ENCODE measurements at places on chromosomes 2 and 18.
A peak's percentile ranks its signal among the peaks of the same experiment; 100 is the strongest.

DNA sequence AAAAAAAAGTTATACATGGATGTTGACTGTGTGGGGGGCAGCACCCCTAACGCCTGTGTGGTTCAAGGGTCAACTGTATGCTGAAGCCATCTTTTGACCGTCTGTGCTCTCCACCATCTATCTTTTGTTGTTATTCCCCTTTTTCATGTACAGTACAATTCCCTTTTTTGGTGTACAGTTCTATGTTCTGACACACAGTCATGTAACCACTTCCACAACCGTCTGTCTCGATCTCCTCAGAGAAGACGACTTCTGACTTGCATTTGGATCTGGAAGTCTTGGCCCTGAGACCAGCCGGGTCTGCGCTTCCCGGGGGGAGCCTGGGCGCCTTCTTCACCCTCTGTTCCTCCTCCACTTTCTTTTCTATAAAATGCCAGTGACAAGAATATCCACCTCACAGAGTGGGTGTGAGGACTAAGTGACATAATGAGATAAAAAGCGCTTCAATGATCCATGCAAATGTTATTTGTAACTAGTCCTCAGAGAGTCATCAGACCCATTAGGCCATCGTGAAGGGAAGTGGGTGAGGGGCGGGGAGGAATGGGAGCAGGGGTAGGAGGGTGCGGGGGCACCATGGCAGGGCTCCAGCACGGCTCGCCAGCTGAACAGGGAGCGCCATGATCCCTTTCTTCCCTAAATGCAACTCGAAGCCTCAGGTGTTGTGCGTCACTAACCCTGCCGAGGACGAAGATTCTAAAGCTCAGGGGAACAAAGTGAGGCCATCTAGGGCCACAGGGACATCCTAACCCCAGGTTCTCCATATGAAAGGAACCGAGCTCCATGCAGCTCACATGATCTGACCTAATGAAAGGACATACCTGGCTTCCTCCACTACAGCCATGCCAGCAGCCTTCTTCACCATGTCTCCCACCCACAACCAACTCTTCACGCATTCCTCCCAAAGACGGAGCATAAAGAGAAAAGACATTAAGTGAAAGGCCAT, 16.6 kb downstream of the ADCY3 start:
- DNase-seq = no peak

DNA sequence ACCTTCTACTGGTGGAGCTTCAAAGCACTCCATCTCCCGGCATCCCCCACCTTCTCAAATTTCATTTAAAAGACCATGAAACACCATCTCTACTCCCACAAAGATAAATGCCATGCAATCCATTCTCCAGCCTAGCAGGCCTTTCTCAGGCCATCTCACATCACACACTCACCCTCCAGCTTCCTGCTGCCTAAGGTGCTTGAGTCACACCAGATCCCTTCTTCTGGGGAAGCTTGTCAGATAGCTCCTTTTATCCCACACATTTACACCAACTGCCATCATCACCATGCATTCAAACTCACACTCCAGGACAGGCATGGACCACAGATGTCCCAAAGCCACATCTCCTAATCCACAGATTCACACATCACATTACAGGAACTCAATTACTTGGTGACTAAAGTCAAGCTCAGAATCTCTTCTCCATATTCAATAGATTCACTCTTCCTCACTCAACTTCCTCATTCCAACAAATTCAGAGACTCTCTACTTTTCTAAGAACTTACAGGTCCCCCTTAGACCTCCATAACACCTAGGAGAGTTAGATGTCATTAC, 292.5 kb downstream of the TNS1 start:
- DNase-seq = peak; percentile 77

DNA sequence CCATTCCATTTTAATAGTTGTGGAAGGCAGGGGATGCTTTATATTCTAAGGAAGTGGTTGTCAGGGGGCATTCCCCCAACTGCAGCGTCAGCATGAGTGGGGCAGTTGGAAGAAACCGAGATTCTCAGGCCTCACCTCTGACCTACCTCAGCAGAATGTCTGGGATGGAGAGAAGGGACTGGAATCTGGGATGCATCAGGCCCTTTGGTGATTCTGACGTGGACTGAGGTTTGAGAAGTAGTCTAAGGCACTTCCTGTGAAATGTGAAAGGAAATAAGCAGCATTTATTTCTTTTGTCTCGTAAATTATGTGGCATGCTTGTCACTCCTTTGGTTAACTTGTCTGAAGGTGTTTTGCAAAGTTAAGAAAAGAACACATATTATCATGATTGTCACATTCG, 540.7 kb upstream of the NETO1 start:
- no peak for DNase-seq

- DNase-seq = no peak
Observed at GRCh38 chr2:21007129-21008013, 36.5 kb downstream of the APOB start.

GRCh38 chr2:128069769-128070168, 21.2 kb upstream of the UGGT1 start:
- peak; percentile 58 for DNase-seq

- no peak for DNase-seq
Observed at GRCh38 chr2:62971936-62972335, 78.7 kb upstream of the OTX1 start.

DNA sequence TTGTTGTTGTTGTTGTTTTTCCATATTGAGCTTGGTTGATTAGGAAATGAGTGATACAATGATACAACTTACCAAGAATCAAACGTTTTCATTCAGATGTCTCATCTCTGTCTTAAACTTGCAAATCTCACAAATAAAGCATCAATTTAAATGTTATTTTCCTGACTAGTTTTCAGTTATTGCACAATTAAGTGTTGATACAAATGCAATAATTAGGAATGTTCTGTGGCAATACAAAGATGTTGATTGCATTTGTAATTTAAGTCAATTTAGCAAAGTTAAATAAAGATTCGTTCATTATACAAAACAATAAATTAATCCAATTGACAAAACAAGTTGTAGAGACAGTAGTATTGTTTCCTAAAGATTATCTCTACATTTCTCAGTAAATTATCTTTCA, 392.3 kb upstream of the ZNF804A start:
- DNase-seq = no peak

GRCh38 chr2:241720560-241720959, 13.9 kb upstream of the D2HGDH start:
- no peak for DNase-seq

DNA sequence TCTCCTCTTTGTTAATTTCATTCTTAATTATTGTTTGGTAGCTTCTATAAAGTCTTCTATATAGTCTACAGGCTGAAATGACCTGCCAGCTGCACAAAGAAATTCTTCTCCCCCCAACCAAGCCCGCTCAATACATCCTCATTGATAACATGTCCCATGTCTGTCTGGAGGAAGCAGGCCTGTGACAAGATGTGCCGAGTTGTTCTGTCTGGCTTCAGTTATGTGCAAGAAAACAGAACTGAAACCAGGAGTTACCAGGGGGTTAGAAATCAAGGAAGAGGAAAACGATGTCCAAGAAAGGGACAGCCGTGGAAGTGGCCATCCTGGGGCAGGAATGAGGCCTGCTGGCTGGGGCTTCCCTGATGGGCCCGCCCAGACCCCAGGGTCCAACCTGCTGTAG, 57.6 kb downstream of the MTCL1 start:
- DNase-seq = no peak

- no peak for DNase-seq
Observed at GRCh38 chr2:101348883-101349282, 38.4 kb downstream of the CREG2 start.

DNA sequence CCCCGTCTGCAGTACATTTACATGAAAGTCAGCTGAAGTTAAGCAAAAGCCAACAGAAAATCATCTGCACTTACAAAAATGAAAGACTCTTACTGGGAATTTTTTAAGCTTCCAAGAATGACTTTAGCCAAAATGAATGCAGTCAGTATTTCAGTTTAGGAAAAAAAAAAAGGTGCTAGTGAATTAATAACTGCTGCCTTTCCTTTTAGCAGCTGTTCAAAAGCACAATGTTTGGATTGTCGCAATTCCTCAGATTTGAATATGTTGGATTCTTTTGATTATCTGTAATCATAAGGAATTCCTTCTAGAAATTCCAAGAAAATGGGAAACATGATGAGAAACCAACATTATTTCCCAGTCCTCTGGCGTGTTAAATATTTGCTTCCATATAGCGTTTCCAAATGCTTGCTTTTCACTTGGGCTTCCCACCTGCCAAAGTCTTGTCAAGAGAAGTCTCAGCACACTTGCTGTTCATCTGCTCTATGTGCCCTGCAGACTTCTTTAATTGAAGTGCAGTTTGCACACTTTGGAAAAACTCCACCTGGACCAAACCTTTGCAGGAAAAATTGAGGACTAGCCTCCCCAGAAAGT, 653.0 kb upstream of the SLC39A10 start:
- no peak for DNase-seq

- DNase-seq = no peak
Observed at GRCh38 chr2:217993817-217994463, 8.9 kb downstream of the TNS1 start.

DNA sequence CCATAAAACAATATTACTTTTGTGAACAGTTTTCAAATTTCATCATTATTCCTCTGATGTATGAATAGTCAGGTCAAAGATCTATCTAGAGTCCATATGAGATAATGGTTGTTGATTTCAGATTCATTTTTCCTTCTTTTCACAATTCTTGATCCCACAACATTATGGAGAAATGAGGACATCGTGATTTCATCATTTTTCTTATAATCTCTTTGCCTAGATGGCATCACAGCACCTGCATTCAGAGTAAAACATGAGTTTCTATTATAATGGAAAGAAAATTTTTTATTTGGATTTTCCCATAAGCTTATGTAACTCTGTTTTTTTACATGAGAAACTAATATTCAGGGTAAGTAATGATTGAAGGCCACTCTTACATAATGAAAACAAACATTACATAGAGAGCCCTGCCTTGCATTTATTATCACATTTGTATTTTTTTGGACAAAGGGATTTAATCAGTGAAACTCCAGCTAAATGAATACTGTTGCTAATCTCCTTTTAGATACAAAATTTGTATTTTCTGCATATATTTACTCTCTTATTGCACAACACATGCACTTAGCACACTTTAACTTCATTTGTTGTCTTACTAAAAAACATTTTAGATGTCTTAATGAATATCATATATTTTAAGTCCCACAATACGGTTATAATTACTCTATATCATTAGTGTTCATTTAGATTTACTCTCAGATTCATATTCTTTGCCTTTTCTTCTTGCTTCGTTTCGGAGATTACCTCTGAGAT, 188.4 kb upstream of the KYNU start:
- DNase-seq = no peak

DNA sequence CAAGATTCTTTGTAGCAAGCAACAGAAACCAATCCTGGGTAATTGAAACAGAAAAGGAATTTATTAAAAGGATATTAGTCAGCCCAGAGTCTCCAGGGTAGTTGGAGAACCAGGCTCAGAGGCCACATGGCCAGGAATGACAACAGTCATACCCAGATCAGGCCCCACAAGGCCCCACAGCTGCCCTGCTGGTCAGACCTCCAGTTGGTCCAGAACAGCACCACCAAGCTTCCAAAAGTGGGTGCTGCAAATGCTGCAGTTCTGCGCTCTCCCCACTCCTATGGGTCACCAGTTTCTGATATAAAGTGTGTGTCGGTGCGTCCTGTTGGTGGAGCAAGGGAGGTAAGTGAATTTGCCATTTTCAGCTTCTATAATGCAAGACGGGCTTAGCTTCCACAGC, 29.9 kb downstream of the KLHL29 start:
- peak; percentile 45 for DNase-seq

GRCh38 chr2:177338177-177338721, 54.3 kb upstream of the AGPS start:
- DNase-seq = peak; percentile 87

- no peak for DNase-seq
Observed at GRCh38 chr2:146893500-146894041, 951.3 kb upstream of the ACVR2A start.

DNA sequence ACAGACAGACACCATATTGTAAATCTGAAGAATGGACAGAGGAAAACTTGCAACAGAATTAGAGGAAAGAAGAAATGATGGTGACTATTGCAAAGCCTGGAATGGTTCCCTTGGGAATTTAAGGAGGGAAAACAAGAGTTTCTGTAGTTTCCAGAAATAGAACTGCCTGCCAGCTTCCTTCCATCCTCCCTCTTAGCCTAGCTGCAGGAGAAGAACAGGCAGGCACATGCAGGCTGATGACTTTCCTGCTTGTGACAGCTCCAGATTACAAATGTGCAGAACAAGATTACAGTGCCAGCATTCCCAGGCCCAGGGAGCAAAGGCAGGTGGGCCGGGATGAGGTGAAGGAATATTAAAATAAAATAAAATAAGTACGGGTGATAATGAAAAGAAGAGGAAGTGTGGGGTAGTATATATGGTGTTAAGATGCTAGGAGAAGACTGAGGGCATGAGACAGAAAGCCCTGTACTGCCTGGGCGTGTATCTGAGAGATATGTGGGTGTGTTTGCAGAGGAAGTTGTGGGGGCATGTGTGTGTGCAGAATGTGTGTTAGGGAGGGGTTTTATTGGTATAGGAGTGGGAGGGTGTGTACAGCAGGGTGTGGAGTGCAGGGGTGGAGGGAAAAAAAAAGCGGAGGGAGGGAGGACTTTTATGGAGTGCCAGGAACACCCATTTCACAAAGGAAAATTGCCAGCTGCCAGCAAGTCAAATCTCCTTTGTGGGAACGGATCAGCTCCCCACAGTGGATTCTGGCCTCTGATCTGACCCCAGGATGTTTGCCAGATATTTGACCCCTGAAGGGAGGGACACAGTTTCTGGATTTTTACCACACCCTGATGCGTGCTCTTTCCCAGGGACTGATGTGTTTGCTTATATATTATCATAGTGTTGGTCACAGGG, 43.9 kb upstream of the NEMP2 start:
- DNase-seq = no peak

GRCh38 chr2:54867457-54867856, 144.0 kb downstream of the EML6 start:
- DNase-seq = no peak

DNA sequence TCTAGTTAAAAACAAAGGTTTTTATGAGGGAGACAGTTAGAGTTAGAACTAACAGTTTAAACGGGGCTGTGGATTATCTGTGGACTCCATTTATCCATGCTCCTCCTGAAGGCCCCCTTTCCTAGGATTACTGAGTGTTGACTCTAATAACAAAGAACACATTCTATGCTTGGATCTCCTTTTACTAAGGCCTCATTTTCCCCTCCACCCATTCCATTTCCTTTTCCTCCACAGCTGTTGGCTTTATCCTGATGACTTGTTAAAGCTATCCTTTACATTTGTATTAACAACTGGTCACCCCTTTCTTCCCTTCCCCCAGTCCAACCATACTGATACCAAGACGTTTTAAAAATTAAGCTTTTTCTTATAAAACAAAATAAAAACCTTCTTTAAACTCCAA, 220.6 kb downstream of the SRBD1 start:
- no peak for DNase-seq

DNA sequence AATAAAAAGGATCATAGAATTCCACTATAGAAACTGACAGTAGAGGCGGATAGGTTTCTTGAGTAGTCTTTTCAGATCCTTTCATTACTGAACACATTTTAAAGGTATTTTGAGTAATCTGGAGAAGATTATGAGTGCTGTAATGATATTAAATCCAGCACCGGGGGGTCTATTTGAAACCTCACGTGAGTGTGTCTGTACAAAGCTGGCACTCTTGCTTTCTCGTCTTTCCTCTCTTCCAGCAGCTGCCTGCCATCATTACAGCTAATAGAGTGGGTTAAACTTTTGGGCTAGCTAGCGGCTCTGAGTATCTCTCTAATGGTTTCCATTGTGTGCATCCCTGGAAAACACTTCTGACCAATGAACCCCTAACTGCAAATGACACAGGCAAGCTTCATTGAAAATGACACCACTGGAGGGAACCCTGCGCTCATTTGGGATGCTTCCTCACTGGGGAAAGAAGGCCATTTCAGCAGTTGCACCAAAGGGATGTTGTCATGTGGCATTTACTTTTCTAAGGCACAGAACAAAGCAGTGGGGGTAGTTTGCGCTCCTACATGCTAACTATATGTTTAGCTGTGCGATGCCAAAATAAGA, 101.0 kb downstream of the HRH4 start:
- DNase-seq = no peak

Measured in HT1080 (cell line).